ENCODE measurements at places on chromosomes 6 and 20.

GRCh38 chr20:62299666-62300236, 3.0 kb upstream of the ADRM1 start:
- DNase-seq, result no peak

DNA sequence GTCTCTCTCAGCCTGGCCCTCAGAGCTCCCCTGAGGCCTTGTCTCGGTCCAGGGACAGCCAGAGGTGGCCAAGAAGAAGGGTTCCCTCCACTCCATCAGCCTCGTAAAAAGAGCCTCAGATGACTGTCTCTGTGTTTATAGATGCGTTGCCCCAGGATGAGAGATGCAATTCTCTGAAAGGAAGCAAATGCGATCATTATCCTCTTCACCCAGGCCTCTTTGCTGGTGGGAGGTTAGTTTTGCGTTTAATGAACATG, 90.4 kb downstream of the YTHDF1 start:
- no peak for DNase-seq

- peak; percentile 31 for DNase-seq
Observed at GRCh38 chr20:34468951-34469350, 47.3 kb upstream of the DYNLRB1 start.

DNA sequence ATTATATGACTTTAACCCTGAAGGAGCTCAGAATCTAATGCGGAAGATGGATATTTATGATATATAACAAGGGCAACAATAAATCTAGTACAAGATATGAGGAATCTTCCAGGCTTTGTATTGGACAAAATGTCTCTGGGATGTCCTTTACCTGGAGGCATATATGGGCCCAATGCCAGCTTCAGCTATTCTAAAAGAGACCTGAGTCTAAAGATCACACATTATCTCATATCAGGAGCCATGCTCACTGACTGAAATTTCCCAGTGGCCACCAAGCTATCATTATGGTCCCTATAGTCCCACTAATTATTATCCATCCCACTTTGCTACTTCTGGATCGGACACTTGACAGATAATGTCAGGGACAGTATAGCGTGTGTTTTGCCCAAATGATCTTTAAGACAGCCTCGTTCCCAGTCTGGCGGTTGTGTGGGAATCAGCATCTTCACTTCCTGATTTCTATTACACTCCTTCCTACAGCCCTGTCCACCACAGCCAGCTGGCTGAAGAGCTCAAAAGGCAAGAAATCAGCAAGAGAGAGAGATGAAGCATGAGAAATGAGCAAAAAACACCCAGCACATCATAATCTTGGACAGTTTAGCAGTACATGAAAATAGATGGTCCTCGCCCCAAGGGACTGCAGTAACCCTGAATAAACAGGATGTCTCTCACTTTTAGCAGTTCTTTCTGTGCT, 34.9 kb downstream of the KLHL31 start:
- no peak for DNase-seq

DNA sequence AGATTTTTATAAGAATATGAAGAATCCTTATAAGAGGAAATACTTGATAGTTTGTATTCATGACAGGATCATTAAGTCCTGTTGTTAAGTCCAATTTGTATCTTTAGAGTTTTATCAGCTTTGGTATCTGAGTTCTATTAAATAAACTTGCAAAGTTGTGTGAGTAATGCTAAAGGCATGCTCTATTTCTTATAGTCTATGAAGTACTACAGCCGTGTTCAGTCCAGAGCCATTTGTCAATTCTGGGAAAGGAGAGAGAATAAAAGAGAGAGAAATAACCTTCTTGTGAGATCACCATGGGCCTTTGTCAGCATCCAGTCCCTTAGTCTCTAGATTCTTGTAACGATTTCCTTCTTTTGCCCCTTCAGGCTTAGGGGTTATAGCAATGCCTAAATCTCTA, 181.2 kb upstream of the POU3F2 start:
- no peak for DNase-seq

GRCh38 chr20:34891166-34892062, 15.0 kb downstream of the ACSS2 start:
- no peak for DNase-seq

DNA sequence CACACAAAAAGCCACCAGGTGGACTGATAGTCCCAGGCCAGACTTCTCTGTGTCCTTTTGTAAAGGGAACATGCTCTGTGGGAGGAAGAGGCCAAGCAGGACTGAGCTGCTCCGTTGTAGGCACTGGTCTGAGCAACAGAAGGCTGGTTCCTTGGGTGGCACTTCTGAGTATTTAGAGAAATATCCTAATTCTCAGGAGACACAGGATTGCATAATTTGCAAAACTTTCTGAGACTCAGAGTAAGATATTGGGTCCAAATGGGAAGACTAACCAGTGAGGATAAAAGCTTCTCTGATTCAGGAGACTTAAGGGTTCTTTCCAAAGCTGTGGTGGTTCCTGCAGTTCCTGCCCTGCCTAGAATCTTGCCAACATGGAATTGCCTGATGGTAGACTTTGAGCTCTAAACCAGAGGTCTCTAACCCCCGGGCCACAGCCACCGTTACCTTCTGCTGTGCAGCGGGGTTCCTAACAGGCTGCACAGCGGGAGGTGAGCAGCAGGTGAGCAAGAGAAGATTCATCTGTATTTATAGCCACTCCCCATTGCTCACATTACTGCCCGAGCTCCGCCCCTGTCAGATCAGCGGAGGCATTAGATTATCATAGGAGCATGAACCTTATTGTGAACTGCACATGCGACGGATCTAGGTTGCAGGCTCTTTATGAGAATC, 107.0 kb downstream of the OLIG3 start:
- no peak for DNase-seq

DNA sequence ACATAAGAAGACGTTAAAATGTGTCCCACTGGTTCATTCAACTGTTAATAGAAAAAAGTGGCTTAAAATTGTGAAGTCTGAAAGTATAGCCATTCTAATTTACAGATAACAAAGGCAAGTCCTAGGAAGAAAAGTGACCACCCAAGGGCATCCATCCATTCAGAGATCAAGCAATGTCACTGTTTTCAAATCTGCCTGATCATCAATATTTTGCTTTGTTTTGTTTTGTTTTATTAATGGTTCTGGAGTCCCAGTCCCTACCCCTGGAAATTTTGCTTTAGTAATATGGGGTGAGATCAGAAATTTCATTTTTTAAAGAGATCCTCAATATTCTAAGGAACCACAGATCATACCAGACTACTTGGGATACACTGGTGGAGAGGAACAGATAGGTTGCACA, 17.3 kb downstream of the KIAA0408 start:
- DNase-seq, result no peak

DNA sequence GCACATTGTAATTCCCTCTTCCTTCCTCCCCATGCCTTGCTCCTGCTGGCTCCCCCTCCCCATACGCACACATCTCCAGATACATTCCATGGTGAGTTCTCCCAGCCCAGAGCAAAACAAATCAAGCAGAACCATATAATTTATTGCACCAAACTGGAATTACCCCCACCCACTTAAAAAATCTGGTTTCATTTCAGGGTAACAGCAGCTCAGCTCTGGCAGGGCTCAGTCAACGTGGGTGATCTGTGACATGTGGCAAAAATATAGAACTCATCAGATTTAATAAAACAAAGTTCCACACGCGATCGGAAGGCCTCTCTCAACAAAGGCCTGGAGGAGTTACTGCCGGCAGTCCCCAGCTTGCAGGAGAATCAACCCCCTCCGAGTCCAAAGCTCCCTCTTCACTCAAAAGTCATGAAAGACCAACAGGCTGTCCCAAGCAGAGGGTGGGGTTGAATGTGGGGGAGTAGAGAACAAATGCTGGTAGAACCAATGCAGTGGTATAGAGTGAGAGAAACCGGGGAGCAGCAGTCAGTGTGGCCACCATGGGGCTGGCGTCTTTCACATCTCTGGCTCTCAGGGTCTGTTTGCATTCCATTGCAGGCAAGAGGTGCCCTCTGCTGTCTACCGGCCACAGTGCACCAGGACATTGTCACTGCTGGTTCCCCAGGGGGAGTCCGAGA, 323.3 kb upstream of the NT5E start:
- DNase-seq, result peak; percentile 90

All from mesendoderm (in vitro differentiated cells).